ENCODE measurements at places on chromosomes 7 and 10. TPM values are rescaled to one million over a fixed set of nuclear protein-coding genes. Genes with fewer than 3 reads are reported as not detected.

Gene PON1
- not detected for total RNA-seq

Gene RPEL1
- not detected for total RNA-seq

Gene JCAD
- total RNA-seq = 26.1 TPM

Gene CLRN3
- total RNA-seq = not detected

Gene CAMK2B
- 26.7 TPM for total RNA-seq

Gene ZP3
- total RNA-seq = 2.1 TPM

DNA sequence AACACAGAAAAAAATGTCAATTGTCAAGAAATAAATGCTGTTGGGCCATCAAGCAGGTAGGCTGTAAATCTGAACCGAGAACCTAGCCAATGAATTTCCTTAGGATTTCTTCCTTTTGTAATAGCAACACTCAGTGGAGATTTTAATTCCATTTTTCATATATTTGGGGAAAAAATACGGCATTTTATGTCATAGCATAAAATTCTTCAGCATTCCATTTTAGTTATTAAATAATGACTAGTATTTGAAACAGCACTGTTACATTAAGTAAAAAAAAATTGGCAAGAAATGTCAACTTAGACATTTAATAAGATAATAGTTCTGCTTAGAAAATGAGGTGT lies 12.3 kb upstream of the VIM start:
- DNase-seq = no peak

DNA sequence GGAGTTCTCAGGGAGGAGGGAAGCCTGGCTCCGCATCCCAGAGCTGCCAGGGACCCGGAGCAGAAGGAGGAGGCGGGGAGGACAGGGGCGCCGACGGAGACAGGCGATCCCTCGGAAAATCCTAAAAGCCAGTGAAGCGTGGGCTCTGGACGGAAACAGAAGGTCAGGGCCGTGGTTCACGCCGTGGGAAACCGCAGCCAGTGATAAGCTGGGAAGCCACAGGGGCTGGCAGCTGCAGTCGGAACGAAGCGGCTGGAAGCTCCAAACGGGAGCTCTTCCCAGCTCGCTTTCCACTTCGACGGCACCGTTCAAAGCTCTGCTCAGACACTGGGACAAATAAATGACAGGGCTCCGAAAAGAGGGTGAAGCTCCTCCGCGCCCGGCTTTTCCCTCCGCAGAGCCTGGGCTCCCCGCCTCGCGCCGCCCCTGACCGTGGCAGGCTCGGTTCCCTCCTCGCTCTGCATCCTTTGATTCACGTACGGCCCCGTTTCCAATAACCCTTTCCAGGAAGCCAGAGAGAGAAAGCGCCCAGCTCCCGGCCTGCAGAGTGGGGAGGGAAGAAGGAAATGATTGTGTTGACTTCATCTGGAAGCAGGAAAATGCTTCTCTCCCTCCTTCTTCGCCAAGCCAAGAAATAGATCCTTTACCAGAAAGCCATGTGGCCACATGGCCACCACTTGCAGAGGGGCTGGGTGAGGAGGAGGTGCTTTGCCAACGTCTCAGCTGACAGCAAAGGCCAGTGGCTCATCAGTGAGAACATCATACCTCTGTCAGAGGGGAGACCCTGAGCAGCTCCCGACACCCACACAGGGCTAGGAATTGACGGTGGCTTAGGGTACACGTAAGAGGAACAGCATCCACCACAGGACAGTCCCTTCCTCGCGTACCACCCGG lies 57.4 kb downstream of the ADRB1 start:
- DNase-seq = peak; percentile 59

DNA sequence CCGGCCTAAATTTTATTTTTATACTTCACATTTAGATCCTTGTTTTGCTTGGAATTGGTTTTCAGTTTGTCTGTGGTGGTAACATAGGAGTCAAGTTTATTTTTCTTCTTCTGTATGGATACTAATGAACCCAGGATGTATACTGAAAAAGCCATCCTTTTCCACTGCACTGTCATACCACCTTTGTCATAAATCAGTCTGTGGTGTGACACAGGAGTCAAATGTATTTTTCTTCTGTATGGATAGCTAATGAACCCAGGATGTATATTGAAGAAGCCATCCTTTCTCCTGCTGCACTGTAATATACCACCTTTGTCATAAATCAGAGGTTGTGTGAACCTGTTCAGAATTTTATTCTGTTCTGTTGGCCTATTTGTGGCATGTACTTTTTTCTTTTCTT lies 21.4 kb downstream of the VPS26A start:
- no peak for DNase-seq

GRCh38 chr7:41975849-41976248 lies 261.2 kb downstream of the GLI3 start:
- no peak for DNase-seq

DNA sequence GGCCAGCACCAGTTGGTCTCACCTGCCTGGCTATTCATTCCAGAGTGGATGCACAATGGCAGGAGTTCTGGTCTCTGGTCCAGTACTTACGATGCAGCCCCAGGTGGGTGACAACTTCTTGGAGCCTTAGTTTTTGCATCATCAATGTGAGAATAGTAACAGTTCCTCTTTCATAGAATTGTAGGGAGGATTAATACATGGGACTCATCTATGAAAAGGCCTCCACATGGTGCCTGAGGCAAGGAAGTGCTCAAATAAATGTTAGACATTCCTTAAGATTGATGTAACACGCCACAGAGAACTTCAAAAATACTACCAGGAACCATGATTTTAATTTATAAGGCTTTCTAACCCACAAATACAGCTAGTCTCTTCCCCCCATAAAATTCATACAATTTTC lies 120.1 kb upstream of the CHST15 start:
- DNase-seq = no peak

- no peak for DNase-seq
Observed at GRCh38 chr10:74962517-74962916, 136.1 kb downstream of the KAT6B start.

All from tongue (tissue), 3 donors.